KG1 (cell line): ENCODE measurements at places on chromosomes 7 and 10.

- no peak for DNase-seq
Observed at GRCh38 chr7:32319012-32319382, 171.2 kb downstream of the LSM5 start.

GRCh38 chr7:73705551-73705920 is 13.9 kb downstream of the STX1A start:
- DNase-seq, result no peak

- no peak for DNase-seq
Observed at GRCh38 chr7:94042381-94042780, 38.2 kb upstream of the BET1 start.

DNA sequence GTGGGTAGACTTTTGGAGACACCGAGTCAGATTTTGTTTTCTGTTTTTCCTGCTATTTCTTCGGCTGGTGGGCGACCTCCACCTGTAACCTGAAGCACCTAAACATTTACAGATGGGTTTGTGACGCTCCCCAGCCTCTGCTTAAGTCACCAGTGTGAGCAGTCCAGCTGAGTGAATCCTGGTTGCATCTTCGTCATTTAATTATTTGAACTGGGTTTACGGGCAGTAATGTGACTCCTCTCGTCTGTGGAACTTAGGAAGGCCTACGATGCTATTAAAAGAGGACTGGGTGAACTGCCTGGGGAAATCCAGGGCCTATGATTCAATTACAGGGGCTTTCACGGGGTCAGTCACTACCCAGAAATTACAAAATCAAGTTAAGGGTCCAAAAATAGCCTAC is 52.5 kb downstream of the WNT2 start:
- no peak for DNase-seq

DNA sequence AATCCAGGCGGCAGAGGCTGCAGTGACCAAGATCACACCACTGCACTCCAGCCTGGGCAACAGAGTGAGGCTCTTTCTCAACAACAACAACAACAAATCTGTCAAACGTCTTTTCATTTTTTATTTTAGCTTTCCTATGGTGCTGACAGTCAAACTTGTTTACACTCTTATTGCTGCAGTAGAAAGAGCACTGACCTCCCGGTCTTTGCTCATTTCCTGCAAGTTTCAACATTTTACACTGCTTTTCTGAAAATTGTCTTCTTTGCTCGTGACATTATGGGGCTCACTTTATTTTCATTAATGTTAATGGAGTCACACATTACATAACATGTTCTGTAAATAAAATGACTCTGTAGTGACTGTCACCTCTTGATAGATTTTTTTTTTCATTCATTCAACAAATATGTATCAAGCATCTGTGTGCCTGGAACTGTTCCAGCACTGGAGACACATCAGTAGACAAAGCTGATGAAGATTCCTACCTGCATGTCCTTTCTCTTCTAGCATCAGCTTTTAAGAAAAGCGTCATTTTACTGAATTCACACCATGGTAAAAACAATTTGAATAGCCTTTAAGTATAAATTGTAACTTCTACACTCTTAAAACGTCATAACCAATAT is 277.3 kb downstream of the CELF2 start:
- no peak for DNase-seq

DNA sequence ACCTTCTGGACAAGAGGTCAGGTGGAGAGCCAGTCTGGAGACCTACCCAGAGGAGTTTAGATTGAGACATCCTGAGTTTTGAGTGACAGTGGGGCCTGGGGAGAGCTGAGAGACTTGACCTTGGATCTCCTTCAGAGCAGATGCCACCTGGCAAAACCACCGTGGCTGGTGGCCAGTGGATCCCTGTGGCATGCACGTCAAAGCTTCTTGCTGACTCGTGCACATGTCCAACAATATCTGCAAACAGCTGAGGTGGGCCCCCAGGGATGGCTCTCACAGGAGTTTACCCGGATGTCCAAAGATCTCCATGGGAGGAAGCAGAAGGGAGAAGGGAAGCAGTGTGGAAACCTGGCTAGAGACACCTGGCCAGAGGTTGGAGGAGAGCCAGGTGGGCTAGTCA is 230.5 kb downstream of the FANK1 start:
- DNase-seq, result no peak

DNA sequence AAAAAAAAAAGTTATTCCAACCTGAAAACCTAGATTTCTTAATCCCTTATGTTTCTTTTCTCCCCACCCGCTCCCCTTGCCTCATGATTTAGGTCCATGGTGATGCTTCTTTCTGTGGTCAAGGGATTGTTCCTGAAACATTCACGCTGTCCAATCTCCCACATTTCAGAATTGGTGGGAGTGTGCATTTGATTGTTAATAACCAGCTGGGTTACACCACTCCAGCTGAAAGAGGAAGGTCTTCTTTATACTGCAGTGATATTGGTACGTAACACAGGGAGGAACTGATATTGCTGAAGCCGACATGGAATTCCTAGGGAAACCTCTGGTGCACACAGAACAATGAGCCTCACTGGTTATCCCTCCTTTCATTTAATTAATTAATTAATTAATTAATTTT is 22.7 kb downstream of the DHTKD1 start:
- no peak for DNase-seq

DNA sequence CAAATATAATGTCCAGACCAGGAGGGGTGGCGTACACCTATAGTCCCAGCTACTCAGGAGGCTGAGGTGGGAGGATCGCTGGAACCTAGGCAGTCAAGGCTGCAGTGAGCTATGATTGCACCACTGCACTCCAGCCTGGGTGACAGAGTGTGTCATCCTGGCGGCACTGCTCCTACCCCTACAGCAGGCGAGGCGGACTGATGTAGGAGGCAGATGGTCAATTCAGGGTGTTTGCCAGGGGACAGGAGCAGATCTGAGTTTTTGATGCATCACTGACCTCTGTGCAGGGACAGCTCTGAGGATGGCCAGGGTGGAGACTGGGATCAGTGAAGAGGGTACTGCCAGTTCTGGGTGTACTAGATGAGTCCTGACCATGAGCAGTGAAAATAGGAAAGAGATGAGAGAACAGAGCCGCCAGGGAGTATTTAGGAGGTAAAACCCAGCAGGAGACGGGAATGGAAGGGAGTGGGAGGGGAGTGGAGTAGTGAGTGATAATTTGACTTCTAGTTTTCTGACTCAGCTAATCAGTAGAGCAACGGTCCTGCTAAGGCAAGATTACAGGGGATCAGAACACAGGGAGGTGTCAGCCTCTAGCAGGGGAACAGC is 75.3 kb downstream of the HIP1 start:
- DNase-seq, result no peak

GRCh38 chr7:85191383-85191782 is 4.5 kb upstream of the SEMA3D start:
- no peak for DNase-seq

DNA sequence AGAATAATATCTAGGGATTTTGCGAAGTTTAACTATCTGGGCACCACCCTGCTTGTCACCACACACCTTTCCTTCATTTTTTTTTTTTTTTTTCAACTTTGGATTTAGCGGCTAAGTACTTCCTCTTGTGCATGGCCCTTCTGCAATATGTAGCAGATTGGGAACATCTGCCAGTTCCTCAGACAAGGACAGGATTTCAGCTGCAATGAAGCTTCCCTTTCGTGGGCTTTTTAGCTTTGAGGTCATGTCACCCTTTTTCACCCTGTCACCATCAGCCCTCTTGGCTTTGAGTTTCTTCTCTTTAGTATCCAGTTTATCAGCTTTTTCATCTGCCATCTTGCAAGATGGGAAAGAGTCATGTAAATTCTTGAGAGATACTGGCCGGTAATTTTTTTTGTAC is 81.6 kb upstream of the ETV1 start:
- DNase-seq, result peak; percentile 53

GRCh38 chr10:43255634-43256431 is 11.0 kb downstream of the RASGEF1A start:
- DNase-seq, result no peak

GRCh38 chr7:158751751-158752150 is 47.1 kb upstream of the NCAPG2 start:
- no peak for DNase-seq

DNA sequence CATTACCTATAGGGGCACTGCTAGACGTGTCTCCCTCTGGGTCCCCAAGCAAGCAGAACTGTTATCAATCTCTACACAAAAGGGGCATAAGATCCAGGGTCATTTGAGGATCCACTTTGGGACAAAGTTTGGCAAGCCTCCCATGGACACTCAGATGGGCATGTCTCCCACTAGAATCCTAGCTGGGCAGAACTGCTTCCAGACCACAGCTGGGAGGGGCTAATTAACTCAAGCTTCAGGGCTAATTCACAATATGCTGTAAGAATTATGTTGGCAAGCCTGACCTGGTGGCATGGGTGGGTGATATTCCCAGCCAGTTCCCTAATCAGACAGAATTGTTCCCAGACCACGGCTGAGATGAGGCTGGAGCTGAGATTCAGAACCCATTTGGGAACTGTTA is 738.4 kb upstream of the FZD8 start:
- DNase-seq, result no peak

DNA sequence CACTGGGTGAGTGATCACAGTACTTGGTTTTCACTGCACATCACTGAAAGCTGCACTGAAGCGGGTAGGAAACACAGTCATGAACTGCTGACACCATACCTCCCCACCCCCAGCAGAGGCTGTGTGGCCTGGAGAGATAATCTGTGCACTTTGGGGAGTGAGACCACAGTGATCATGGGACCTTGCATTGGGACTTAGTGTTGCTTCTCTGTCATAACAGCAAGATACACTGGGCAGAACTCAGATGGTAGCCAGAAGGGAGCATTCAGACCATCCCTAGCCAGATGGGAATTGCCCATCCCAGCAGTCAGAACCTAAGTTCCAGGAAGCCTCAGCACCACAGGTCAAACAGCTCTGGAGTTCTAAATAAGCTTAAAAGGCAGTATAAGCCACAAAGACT is 346.4 kb upstream of the TMEM229A start:
- no peak for DNase-seq

DNA sequence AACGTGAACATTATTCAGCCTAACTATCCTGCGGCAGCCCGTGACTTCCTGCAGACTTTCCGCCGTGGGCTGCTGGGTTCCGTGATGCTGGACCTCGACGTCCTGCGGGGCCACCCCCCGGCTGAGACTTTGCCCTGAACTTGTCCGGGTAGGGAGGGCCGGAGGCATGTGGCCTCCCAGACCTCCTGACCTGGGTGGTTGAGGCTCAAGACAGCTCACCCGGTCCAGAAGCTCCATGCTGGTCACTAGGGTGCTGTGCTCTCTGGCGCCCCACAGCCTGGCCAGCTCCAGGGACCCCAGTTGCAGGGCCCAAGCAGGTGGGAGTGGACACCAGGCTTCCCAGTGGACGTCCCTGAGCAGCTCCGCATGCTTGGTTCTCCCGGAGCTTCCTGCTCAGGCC is 4.4 kb downstream of the SPRN start:
- no peak for DNase-seq

- DNase-seq, result no peak
Observed at GRCh38 chr7:71470830-71471229, 338.9 kb downstream of the GALNT17 start.

DNA sequence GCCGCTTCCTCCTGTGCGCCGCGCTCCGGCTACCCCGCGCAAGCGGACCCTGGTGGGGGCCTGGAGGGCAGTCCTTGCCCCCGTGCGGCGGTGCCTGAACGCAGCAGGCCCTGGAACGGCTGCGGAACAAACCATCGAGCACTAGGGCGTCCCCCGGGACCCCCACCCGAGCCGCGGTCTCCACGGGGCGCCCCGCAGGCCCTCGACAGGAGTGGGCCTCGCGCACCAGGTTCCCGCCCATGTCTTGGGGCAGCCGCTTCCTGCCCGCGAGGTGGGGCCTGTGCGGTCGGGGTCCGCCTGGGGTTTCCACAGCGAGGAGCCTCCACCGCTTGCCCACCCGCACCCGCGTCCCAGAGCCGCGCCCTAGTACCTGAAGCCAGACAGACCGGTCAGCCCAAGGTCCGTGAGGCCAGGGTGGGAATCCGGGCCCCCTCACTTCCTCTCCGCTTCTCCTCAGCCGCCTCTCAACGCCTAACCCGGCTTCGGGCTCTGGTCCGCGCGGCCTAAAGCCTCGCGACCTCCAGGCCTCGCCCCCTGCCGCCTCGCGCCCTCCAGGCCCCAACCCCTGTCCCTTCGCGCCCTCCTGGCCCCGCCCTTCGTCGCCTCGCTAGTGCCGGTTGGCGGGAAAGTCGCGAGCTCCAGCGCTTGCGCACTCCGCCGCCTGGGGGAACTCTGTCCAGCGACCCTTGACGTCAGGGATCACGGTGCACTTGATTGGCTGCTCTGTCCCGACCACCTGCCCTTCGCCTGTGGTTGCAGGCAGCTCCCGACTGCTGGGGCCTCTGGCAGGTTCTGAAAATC is 7.0 kb upstream of the GBX1 start:
- DNase-seq, result no peak

DNA sequence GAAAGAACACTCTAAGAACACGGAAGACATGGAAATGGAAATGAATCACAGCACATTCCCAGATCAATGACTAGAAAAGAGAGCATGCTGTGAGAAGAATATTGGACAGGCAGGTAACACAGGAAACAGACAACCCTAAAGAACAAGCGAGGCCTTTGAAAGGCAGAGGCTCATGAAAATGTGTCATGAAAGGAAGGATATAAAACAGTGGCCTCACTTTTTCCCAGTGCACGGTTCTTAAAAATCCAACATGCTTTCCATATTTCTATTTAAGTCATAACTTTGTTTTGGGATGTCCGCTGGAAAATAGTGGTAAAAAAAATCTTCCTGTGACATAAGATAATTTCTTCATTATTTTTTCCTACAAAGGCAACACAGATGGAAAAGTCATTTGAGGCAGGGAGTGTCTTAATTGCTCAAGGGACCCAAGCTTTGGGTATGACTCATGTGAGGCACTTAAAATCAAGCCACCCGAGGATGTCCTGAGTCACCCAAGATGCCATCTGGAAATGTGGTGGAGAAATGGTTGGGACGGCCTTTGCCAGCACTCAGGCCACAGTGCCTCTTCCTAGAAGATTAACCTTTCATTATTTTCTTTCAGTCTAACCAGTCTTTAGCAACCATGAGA is 17.0 kb downstream of the ITIH5 start:
- no peak for DNase-seq

- no peak for DNase-seq
Observed at GRCh38 chr7:44286182-44286617, 39.2 kb downstream of the CAMK2B start.

DNA sequence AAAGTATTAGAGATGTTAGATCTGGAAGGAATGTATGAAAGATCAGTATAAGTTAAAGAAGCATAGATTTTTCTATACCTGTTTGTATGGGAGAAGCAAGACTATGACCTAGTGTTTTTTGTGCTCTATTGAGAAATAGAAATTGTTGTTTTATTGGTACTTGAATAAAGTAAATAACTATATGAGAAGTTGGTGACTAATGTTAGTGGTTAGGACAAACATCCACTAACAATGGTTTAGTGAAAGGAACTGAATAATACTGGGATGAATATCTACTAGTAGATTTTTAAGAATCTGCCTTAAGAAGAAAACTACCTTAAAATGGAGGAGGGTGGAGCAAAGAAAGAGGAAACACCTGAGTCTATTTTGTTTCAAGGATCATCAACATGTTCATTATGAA is 521.1 kb upstream of the POT1 start:
- no peak for DNase-seq
